ENCODE measurements at places on chromosomes 4 and X.

DNA sequence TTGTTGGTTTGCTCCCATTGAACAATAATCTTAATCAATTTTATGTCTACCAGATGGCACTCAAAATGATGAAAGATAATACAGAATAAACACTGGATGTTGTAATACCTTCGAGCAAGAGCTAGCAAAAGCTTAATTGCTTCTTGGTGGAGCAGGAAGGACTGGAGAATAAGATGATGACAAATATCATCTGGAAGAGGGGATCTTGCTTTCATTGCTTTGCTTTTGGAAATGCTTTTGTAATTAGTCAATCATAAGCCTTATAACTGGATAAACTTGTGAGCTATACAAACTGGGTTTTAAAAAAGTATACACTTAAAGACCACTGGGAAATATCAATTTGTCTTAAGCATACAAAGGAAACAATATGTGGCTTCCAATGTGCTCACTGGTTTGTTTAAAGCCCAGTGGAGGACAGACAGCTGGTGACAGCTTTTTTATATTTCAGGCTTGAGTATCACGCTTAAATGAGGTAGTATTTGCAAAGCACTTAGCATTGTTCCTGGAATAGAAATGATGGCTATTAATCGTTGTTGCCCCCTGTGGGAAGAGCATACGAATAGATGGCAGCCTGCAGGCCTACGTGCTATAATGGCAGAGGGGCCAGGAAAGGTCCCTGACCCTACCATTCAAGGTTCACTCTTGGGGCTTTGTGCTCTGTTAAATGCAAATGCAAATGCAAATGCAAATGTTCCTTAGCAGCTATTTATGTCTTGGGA lies 61.2 kb downstream of the TMEM150C start:
- DNase-seq: no peak

DNA sequence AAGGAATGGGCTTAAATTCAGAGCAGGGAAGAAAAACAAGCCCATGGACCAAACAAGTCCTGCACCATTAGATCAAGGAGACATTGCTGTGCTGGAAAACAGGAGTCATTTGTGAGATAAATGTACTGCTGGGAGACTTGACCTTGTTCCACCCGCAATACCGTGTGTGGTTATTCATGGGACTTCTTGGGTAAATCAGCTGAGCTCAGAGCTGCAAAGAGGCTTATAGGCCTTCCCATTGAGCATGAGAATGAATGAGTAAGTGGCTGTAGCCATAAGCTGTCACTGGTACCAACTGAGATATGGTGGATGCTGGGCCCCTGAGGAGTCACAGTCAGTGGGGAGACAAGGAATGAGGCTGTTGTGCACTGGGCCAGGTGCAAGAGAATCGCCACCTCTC lies 2.3 kb upstream of the CYTL1 start:
- DNase-seq: no peak

GRCh38 chr4:65645185-65645584 lies 25.1 kb downstream of the EPHA5 start:
- DNase-seq: no peak

DNA sequence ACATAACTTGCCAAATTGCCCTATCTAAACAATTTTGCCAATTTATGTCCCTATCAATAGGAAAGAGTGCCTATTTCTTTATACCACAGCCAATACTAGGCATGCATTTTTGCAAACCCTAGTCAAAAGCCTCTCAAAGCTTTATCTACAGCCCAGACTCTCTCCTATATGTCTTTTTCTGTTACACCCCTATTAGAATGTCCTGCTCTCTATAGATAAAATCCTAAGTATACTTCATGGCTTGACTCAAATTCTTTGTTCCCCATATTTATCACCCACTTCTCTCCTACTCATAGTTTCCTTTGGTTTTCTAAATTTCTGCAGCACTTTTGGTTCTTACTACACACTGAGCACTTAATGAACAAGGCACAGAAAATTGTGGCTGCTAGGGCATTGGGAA lies 38.0 kb downstream of the NUP62CL start:
- no peak for DNase-seq

DNA sequence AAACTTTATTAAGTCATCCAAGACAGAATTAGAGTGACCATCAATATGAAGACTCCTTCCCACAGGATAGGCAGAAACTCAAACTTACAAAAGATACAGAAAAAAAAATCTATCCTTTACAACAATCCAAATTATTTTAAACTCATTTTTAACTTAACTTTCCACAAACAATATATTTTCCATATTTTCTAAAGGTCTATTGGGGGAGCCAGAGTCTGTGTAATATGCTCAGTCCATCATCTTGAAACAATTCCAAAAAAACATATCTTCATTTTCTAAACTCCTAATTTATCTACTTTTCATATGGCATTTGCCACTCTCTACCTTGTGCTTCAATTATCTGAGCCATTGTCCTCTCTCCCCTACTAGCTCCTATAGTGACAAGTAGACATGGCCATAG lies 378.1 kb downstream of the PDGFC start:
- no peak for DNase-seq

DNA sequence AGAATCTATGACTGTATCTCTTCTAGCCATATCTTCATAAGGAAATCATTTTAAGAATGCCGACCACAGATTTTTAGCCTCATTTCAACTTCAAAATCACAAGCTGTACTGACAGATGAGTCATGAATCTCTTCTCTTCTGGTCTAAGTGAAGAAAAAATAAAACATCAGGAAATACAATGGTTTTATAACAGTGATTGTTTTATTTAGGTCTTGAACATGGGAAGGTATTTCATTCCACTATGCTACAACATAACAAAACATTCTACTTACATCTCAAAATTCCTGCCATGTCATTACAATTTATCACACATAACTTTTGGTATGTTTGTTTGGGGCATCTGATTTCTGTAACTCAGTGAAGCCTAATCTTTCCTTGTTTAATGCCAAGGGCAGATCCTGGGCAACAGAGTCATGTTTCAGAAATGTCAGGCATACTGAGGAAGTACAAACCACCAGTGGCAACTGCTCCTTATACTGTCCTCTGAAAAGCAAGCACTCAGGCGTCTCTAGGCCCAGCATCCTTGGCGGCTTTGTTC lies 325.0 kb downstream of the PDHA2 start:
- DNase-seq: no peak
